Fibroblast of skin of scalp (primary cell): ENCODE measurements at places on chromosomes 3 and 15.

- peak; percentile 26 for DNase-seq
Observed at GRCh38 chr15:62087671-62088352, 21.0 kb downstream of the C2CD4A start.

- DNase-seq, result no peak
Observed at GRCh38 chr15:58762731-58763130, 8.4 kb upstream of the MINDY2 start.

GRCh38 chr3:47288966-47289910, 6.5 kb downstream of the KLHL18 start:
- no peak for DNase-seq

DNA sequence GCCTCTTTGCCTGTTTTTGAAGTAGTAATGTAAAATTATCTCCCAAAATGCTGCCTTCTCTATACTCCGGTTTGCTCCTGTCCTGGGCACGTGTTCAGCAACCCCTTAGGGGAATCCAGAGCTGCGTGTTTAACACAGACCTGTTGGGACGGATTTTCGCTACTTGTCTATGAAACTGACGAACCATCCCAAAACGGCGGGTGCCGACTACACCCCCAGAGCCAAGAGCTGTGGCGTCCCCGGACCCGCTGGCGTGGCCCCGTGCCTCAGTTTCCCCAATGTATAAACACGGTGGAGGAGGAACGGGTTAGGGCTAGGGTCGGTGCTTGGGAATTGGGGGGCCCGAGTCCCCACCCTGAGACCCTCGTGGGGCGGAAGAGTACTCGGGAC, 473 bp downstream of the FHIT start:
- DNase-seq, result no peak

DNA sequence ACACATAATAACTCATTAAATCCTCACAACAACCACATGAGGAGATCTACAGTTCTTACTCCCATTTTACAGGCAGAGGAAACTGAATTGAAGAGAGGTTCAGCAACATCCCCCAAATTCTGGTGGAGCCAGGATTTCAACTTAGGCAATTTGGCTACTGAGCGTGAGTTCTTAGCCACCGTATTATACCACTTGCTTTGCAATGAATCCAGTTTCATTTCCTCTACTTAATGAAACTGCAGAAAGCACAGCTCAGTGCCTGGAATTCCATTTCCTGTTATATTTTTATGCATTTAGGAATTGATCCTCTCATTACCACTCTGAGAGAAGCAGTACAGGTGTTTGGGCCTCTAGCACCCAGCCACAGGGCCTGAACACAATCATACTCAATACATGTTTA, 4.3 kb downstream of the ZNF860 start:
- DNase-seq, result no peak

- no peak for DNase-seq
Observed at GRCh38 chr3:53725387-53725995, 120.7 kb downstream of the CHDH start.

DNA sequence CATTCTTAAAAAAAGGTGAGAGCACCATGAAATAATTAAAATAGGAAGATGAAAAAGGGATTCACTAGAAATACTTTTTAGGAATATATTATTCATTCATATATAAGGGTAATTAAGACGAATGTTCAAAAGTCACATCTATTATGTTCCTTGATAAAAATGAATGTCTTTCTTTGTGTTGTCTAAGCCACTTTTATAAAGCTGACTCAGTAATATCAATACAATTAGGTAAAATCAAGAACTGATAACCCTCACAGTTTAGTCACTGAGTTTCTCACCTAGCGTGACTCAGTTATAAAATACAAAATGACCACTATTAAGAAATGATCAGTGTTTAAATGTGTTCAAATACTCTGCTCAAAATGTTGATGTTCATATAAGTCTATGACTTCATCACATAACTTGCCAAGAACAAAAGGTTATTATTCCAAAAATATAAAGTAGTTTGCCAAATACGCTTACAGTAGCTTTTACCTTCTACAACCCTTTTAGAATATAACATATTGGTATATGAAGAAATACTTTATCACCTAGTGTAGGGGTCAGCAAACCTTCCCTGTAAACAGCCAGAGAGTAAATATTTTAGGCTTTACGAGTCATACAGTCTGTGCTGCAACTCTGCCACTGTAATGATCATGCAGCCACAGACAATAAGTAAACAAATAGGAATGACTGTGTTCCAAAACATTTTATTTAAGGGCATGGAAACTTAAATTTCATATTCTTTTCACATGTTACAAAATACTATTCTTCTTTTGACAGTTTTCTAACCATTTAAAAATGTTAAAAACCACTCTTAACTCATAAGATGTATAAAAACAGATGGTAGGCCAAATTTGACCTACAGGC, 369.8 kb downstream of the TBC1D5 start:
- no peak for DNase-seq

- DNase-seq, result no peak
Observed at GRCh38 chr3:47343471-47343971, 37.3 kb upstream of the PTPN23 start.

- DNase-seq, result no peak
Observed at GRCh38 chr3:22360164-22360563, 609.2 kb upstream of the ZNF385D start.

DNA sequence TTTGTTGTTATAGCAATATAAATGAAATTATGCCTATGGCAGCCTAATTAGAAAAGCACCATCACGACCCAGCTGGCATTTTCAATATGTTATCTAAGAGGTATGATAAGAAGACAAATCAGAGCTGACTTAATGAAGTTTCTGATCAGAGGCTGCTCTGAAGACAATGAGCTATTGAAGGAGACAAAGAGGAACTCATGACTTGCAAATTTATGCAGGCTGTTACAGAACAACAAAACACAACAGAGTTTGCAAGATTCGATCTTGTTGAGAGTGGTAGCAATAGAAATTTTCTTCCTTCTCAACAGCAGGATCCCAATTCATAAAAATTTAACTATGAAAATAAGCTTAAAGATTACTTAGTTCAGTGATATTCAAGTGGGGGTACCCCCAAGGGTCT, 7.7 kb downstream of the CCDC54 start:
- DNase-seq, result no peak

- DNase-seq, result no peak
Observed at GRCh38 chr3:81716870-81717509, 44.5 kb downstream of the GBE1 start.

DNA sequence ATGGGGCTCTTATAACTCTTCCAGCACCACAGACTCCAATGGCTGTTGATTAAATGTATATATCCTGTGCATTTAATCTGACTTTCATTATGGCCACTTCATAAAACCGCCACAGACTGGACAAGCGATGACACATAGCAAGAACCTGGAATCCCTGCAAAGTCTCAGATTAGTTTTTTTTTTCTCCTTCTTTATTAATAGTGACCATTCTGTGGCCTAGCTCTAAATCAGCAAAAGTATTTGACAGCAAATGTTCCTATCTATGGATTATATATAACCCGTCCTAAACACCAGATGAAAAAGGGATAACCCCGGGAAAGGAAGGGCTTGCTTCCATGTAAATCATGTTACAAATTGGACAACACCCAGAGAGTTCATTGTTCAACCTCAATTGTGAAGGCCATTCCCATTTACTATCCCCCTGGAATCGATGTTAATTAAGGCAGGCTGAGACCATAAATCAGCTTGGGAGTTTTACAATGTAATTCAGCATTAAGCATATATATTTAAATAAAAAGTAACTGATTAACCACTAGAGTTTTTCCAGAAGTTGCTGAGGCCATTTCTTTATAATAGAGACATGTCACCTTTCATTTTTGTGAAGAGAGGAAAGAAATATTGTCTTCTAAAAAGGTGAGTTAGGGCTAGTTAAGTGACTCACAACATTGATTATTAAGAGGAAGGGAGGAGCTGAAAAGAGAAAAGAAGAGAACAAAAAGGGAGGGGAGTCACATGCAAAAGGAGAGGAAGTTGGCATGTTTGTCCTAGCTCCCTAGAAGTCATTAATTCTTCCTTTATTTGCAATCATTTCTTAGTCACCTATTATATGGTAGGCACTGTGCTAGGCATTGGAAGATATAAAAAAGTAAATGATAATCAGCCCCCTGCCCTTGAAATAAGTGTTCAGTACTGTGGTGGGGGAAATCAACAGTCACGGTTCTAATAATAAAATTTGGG, 26.2 kb downstream of the ALDH1A2 start:
- DNase-seq, result no peak
